IPS DF 6.9 (cell line): ENCODE measurements at places on chromosomes 3 and 15.

DNA sequence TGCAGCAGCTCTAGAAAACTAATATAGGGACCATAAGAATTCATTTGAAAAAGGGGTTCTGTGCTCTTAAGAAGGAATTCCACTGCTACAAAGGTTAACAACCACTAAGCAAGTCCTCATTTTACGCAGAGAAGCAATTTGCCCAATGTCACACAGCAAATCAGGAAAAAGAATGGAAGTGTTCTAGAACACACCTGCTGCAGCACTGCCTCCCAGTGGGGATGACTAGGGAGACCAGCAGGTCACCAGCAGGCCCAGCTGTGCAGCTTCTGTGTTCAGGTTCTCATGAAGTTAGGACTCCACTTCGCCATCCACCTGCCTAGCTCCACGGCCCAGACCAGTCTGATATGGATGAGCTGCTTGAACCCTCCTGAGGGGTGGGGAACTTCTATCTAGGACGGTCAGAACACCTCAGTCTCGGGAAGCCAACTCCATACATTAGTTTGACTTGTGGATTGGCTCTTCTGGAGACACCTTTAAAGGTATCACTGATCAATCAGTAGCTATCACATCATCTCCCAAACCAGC is 18.6 kb downstream of the POMGNT2 start:
- no peaks in the 10 kb centered on the region for H3K27me3 ChIP-seq
- H3K36me3 ChIP-seq, result no peaks in the 10 kb centered on the region
- H3K4me3 ChIP-seq, result no peak overlapping the region
- H3K27ac ChIP-seq, result no peak overlapping the region
- H3K4me1 ChIP-seq, result no peaks in the 10 kb centered on the region
- DNase-seq, result no peak

DNA sequence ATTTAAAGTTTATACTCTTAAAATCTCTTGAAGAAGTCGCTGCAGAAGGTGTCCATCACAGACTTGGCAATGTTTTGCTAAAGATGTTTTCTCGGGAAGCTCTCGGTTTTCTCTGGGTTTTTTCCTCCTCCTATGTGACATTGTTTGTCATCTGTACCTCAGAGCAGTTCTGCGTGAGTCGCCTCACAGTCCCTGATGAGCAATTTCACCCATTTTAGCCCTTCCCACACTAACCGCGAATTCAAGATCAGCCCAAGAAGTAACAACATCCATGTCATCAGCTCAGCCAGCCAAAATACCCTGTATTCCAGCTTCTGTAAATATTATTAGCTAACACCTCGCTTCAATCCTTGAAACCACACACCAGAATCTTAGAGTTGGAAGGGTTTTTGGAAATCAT is 224.3 kb upstream of the SETMAR start:
- no peaks in the 10 kb centered on the region for H3K36me3 ChIP-seq
- no peak for DNase-seq
- H3K4me1 ChIP-seq, result no peaks in the 10 kb centered on the region
- H3K27me3 ChIP-seq, result no peaks in the 10 kb centered on the region

DNA sequence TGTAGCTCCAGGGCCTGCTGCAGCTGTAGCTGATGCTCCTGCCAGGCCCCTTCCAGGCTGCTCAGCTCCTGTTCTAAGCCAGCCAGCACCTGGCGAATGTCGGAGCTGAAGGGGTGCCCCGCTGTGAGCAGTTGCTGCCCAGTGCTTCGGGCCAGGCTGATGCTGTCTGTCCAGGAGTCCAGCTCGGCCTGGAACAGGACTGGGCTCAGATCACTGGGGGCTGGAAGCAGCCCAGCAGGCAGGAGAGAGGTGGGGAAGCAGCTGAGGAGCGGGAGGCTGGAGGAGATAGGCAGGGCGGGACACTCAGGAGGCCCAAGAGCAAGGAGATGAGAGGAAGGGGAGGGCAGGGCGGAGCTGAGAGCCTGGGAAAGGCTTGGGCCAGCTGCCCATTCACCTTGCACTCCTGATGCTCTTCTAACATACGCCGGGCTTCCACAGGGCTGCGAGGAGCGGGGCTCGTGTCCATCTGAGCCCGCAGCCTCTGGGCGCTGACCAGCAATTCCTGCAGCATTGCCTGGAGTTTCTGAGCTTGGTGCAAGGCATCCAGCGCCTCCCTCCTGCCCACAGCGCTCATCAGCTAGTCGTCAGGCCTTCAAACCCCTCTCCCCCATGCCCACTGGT is 23.2 kb downstream of the PLA2G4B start:
- no peaks in the 10 kb centered on the region for H3K4me1 ChIP-seq
- H3K4me3 ChIP-seq, result no peak overlapping the region
- H3K27ac ChIP-seq, result no peak overlapping the region
- no peak for DNase-seq

GRCh38 chr3:196220587-196220986 is 4.3 kb downstream of the SLC51A start:
- H3K27ac ChIP-seq, result no peak overlapping the region
- no peak overlapping the region for H3K4me3 ChIP-seq
- no peaks in the 10 kb centered on the region for H3K36me3 ChIP-seq
- DNase-seq, result no peak

DNA sequence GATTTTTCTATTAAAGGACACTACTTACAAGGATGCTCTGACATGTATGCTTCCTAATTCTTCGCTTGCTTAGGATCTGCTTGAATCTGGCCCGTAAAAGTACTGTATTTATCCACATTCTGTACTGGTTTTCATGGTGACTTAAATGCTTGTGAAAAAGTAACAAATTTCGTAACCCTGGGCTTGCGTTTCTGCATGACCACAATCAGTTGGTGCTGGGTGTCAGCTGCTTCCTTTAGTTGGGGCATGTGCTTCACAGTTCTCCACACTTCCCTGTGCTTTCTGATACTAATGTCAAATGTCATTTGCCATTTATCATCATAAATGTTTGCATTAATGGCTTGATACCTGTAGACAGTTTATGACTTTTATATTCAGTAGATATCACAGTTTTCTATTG is 218.4 kb upstream of the MLF1 start:
- 0 out of 2 replicates have a peak, but pooled peaks cover under 1% of the 10 kb centered on the region for H3K4me1 ChIP-seq
- H3K36me3 ChIP-seq, result no peaks in the 10 kb centered on the region
- H3K27ac ChIP-seq, result no peak overlapping the region

DNA sequence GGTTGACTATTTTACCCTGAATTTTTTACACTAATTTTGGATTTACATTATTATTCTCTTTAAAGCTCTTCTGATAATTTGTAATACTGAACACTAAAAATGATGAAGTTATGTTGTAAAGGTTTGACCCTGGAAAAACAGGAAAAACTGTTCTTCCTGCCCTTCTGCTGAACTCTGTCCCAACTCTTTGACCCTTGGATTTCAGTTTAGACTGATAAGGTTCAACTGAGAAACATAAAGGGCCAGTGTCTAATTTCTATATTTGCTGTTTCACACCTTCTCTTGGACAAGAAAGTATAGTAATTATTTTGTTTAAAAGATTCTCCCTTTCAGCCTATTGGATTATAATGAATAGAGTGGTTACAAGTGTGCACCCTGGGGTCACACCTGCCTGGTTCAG is 12.8 kb upstream of the TMOD3 start:
- no peaks in the 10 kb centered on the region for H3K36me3 ChIP-seq
- H3K27ac ChIP-seq, result no peak overlapping the region
- DNase-seq, result no peak
- no peaks in the 10 kb centered on the region for H3K4me1 ChIP-seq
- no peaks in the 10 kb centered on the region for H3K27me3 ChIP-seq

GRCh38 chr15:41634072-41634626 is 26.1 kb upstream of the MGA start:
- no peak overlapping the region for H3K4me3 ChIP-seq
- H3K27me3 ChIP-seq, result no peaks in the 10 kb centered on the region
- H3K4me1 ChIP-seq, result peaks cover 7% of the 10 kb centered on the region
- no peaks in the 10 kb centered on the region for H3K36me3 ChIP-seq
- H3K27ac ChIP-seq, result no peak overlapping the region

DNA sequence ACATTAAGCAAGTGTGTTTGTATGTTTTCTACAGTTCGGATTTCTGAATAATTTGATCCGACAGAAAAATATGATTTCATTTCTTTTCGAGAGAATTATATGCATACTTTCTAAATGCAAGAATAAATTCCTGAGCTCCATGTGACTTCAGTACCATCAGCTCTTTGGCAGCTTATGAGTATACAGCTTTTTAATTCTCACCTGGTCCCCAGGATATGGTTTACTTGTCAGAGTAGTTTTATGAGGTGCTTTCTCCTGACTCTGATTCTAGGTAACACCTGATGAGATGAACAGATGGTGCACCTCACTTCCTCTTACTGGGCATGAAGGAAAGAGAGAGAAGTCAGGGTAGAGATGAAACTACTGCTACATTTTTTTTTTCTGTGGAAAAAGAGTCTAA is 3.1 kb downstream of the HGD start:
- H3K4me1 ChIP-seq, result peaks cover 2% of the 10 kb centered on the region
- no peak for DNase-seq
- no peak overlapping the region for H3K27ac ChIP-seq
- no peak overlapping the region for H3K4me3 ChIP-seq
- H3K27me3 ChIP-seq, result no peaks in the 10 kb centered on the region
- H3K36me3 ChIP-seq, result no peaks in the 10 kb centered on the region

- no peak overlapping the region for H3K4me3 ChIP-seq
- H3K27ac ChIP-seq, result no peak overlapping the region
- H3K4me1 ChIP-seq, result no peaks in the 10 kb centered on the region
- no peak for DNase-seq
- no peaks in the 10 kb centered on the region for H3K27me3 ChIP-seq
Observed at GRCh38 chr3:114122027-114122709, 56.7 kb downstream of the DRD3 start.
